ENCODE measurements at places on chromosomes 3 and 15.

DNA sequence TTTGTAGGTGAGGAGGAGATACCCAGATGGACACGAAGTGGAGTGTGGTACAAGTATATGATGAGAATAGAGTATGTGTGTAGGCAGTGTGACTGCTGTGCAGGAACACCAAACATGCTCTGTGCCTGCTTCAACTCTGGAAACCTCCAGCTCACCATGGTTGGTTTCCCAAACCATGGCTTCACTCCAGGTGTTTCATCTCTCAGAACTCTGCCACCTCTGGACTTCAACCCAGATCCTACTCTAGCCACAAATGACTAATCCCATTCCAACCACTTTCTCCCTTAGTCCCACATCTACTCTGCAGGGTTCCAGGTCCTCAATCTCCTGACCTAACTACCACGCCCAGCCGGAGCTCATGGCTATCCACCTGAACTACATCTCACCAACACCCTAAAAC is 102.1 kb downstream of the RYK start:
- no peak for DNase-seq

DNA sequence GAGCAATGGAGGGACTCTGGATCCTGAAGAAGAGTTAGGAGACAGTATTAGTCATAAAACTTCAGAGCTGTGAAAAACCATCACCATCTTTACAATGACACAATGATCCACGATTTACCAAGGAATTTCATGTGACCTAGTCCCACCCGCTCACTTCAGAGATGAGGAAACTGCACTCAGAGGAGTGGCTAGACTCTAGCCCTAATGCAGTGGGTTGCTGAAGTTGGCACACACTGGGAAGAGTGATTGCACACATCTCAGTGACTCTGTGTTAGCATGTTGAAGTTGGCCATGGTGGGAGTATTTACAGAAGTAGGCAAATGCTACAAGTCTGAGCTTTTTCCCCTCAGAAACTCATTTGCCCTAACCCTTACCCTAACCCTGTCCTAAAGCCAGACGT is 35.2 kb upstream of the SPATA12 start:
- DNase-seq = no peak

GRCh38 chr3:143536817-143537535 is 311.3 kb downstream of the SLC9A9 start:
- no peak for DNase-seq

GRCh38 chr3:170149016-170149415 is 32.5 kb downstream of the PHC3 start:
- DNase-seq = no peak

DNA sequence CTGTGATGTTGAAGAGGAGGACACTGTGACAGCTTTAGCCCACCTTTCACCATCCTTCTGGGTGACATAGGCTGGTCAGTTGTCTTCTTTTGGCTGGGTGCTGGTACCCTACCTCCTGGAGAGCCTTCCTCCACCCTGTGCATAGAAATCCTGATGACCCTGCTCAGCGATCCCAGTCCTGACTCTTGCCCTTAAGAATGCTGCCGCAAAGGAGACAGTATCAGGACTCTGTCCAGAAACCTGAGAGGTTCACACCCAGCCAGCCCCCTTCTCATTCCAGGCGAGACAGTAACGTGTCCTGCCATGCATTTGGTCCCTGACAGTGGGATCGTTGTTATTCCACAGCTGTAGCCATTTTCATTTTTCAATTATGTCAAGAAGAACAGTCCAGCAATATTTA is 312.8 kb upstream of the CHRM5 start:
- DNase-seq = no peak

DNA sequence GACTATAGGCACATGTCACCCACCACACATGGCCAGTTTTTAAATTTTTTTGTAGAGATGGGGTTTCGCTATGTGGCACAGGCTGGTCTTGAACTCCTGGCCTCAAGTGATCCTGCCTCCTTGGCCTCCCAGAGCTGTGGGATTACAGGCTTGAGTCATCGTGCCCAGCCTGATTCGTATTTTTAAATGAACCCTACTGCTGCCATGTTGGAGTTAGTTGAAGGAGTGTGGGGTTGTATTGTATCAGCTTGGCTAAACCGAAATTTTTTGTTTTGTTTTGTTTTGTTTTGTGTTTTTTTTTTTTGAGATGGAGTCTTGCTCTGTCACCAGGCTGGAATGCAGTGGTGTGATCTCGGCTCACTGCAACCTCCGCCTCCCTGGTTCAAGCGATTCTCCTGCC is 11.8 kb upstream of the ZNF770 start:
- no peak for DNase-seq
